Activated gamma-delta T cell treated with anti-CD3 and anti-CD28 coated beads, Interleukin-2, amount 50 U/mL, for 16 hours (primary cell): ENCODE measurements at places on chromosomes 4 and X.

- no peak for DNase-seq
These were observed 85.9 kb upstream of the SLC34A2 start for GRCh38 chr4:25569716-25570115.

GRCh38 chr4:79650794-79651431, 242.9 kb upstream of the GK2 start:
- DNase-seq: no peak

DNA sequence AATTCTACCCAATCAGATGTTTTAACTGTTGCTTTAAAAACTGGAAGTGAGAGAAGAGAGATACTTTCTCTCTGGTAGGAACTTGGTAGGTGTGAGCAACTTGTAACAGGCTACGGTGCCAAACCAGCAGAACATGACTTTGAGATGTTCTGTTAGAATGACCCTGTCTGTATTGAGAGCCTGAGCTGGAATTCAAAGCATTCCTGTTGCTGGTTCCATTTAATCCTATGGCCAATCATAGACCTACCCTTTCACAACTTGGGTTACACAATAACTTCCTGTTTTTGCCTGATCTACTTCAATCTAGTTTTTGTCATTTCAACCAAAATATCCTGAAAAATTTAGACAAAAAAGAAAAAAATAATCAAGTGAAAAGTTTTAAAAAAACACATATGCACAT, 1.7 kb upstream of the PRRG1 start:
- DNase-seq: no peak

DNA sequence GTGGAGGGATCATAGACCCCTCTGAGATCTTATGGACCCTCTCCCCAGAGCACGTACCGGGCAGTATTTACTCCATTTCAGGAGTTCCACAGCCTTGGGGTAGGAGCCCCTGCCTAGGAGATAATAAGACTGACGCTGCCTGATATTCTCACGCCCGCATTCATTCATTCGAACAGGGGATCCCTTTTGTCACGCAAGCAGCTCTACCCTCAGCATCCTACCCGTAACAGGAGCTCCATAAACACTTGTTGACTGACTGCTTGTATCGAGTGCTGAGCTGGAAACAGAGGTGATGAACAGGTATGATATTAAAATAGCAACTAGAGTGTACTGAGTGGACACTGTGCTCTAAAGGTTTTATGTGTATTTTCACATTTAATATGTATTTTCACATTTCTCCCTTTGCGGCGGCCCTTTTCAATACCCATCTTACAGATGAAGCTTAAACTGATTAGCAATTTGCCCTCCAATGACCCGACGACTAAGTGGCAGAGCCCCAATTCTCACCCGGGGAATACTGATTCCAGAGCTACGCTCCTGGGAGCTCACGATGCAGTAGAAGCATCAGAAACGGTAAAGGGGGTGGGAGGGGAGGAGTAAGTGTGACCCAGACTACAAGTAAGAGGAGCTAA, 888 bp downstream of the RAB28 start:
- DNase-seq: no peak

DNA sequence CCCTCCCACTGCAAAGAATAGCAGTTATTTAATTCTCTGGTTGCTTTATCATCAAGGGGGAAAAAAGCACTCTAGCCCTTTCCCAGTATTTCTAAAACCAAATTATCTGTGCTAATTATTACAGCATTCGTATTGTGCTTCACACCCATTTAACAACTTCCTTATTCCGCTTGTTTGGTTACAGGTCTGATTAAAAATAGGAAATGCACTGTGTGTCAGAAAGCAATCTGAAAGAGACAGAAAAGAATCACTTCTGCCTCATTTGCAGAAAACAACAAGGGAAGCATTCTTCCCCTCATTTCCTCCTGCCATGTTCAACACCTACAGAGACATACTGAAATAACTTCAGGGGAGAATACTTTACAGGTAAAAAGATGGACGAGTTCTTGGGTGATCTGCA, 114.9 kb upstream of the MAP3K15 start:
- no peak for DNase-seq

DNA sequence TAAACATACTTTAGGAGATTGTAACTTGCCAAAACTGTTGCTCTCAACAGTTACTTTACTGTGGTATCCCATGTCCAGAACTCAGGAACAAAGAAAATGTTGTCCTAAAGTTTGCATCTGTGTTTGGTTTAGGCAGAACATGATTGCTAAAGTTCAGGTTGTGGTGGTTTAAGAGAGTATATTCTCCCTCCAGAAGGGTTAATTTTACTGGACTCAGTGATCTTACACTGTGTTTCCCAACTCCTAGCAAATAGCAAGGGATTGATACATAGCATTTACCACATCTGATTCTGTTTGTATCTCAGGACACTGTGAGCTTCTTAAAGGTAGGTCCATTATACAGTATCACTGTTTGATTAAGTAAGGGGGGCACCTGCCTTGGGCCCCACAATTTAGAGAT, 13.3 kb upstream of the DCK start:
- DNase-seq: no peak
